GM12891 (cell line): ENCODE measurements at places on chromosomes 7 and 10.
A peak's percentile ranks its signal among the peaks of the same experiment; 100 is the strongest.

DNA sequence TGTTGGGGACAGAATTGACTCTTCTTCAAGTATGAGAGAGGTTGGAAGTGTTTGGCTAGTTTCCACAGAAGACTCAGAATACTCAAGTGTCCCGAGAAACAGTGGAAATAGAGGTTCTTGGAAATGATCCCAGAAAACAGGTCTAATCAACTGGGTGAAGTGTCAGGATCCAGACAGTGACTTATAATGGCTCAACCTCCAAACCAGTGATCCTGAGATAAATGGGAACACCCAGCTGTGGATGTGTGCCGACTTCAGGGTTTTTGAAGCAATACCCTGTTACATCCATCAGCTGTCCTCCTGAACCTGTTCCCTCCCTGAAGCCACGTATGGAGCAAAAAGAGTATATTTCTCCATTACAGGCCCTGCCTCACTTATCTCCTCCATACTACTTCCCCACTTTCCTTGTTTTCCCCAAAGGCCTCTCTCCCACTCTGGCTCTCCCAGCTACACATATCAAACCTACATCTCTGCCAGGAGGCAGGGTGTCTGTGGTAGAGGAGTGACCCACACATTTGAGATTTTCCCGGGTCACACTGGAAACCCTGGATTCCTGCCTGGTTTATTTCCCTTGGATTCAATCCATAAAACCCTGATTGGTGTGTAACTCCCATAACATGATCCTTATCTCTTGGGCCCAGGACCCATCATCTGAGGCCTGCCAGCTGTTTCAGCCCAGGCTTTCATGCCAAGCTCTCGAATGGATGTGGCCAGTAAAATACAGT, 17.6 kb upstream of the ELOVL3 start:
- no peak for DNase-seq

DNA sequence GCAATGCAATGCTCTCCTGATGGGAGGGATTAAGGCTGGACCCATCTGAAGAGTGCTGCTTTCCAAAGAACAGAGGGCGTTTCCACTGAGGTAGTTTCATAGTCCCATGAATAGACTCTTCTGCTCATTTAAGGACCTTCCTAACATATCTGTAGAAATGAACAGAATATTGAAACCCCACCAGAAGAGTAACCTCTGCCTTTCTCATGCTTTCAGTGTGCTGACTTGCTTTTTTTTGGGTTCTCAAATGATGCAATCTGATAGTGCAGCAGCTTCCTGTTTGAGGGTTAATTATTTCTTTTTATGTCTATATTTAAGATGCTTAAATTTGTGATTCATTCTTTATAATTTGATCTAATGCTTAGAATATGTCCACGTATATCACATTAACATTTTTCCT, 82.2 kb downstream of the GATA3 start:
- no peak for DNase-seq

- no peak for DNase-seq
Measured at GRCh38 chr10:93199191-93199751, 125.6 kb downstream of the CYP26A1 start.

GRCh38 chr10:99396471-99396870, 34.0 kb downstream of the GOT1 start:
- no peak for DNase-seq

GRCh38 chr10:10892290-10892875, 125.3 kb upstream of the CELF2 start:
- no peak for DNase-seq

GRCh38 chr10:8640878-8641277, 586.4 kb downstream of the GATA3 start:
- no peak for DNase-seq

- no peak for DNase-seq
Measured at GRCh38 chr10:71351628-71352319, 32.7 kb downstream of the SLC29A3 start.

GRCh38 chr7:117572856-117573620, 93.2 kb downstream of the CFTR start:
- no peak for DNase-seq

DNA sequence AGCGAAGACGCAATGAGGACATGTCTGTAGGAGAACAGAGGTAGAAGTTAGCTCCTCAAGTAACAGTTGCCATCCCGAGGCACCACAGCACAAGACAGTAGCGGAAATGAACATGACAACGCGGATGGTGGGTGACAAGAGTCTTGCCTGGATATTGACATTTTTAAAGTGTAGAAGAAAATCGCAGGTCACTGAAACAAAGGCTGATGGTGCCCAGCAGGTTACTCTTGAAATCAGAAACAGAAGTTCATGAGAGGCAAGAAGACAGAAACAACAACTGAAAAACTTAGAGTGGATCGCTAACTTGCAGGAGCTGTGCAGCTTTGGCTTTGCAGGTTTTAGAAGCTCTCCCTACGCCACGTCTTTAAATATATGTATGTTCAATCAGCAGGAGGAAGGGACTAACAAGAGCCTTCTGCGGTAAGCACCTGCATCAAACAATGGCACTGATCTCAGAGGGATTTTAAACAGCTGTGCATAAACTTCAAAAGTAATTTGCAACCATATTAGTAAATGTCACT, 1.8 kb downstream of the PRKCQ start:
- DNase-seq = no peak

DNA sequence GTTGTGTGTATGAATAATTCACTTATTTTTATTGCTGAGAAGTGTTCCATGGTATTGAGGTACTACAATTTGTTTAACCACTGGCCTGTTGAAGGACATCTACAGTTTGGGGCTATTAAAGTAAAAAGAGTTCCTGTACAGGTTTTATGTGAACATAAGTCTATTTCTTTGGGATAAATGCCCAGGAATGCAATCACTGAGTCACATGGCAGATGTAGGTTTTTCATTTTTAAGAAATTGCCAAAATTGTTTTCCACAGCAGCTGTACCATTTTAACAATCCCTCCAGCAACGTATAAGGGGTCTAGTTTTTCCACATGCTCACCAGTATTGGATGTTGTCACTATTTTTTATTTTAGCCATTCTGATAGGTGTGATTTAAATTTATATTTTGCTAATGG, 243.9 kb downstream of the TNS3 start:
- no peak for DNase-seq

DNA sequence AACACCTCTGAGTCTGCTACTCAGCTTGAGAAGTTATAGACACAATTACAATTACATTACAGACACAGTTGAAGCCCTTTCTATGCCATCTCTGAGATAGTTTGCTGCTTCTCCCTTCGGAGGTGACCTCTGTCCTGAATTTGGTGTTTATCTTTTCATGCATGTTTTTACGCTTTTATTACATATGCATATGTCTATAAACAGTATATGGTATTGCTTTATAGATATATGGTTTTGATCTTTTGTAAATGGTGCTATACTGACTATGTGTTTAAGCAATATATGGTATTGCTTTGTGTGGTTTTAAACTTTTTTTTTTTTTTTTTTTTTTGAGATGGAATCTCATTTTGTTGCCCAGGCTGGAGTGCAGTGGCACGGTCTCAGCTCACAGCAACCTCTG, 48.4 kb downstream of the HK1 start:
- no peak for DNase-seq

GRCh38 chr7:104980440-104980839, 33.6 kb upstream of the KMT2E start:
- no peak for DNase-seq

DNA sequence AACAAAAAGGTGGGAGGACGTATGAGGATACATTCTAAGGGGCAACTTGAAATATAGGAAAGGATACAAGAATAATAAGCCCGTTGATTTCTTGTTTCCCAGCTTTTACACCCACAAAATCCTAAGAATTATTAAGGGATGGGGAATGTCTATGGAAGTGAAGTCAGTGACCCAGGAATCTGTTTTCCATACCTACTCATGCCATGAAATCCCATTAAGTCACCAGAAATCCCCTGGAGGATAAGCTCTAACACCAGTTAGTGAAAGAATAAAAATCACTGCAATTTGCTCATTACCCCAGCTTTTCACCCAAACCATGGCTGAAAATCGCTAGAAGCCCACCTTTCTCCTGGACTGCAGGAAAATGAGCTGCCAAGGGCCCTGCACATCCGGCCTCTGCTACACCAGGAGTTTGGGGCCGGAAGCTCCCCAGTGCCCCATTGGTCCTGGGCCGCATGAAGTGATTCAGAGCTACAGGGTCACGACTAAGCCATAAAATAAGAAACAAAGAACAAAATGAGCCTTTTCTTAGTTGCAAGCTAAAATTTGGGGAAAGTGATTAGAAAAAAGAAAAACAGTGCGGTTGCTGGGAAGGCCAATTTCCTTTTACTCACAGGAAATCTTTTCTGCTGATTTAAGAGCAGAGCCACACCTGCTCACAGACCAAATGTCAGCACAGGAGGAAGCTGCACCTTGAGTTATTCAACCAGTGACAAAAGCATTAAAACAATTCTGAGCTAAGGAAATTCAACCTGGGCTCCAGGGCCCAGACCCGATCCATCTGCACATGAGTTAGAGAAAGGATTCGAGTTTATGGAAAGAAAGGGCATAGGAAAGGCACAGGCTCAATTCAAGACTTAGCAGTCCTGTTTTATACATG, 40.3 kb downstream of the HIPK2 start:
- DNase-seq = no peak

GRCh38 chr7:15178065-15178464, 275.5 kb upstream of the DGKB start:
- no peak for DNase-seq

- peak; percentile 81 for DNase-seq
Measured at GRCh38 chr7:2477447-2478398, 1.5 kb upstream of the GRIFIN start.

- DNase-seq = no peak
Measured at GRCh38 chr10:114401195-114401791, 3.0 kb downstream of the AFAP1L2 start.

DNA sequence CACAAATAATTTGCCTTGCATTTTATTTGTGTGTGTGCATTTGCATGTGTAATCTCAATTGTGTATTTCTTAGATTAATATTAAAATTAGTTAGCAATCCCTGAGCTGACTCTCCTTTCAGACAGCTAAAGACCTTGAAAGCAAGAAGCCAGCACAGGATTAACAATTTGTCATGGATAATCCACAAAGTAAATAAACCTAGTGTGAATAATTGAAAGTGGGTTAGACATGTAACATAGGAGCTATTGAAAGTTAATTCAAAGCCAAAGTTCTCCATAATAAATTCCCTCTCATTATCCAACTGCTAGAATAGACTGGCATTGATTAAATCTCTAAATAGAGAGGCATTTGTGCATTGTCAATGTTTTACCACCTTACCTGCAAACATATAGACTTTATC, 326.1 kb downstream of the PLXDC2 start:
- no peak for DNase-seq

DNA sequence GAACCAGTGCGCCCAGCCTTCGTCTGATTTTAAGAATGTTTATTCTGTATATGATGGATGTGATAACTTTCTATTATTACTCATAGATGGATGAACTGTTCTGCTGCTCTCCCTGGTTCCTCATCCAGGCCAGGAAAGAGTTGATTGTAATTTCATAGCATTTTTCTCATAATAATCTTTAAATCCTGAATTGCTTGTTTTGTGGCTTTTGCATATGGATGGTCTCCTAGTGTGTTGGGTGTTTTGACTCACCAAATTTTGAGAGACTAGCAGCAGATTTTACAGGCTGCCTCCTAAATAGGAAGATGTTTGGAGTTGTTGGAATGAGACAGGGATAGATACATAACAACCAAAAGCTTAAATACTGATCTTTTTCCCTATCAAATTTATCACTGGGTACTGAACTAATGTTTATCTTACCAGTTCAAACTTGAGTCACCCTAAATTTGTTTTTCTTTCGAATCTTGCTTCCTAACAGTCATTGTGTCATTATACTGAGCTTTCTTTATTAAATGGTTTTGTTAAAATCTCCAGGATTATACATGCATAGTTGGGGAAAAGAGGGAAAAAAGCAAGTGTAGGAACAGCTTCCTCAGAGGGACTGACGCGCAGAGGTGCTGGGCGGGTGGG, 106.0 kb upstream of the GATA3 start:
- DNase-seq = no peak

GRCh38 chr10:130689743-130690626, 553.8 kb downstream of the GLRX3 start:
- no peak for DNase-seq

- no peak for DNase-seq
Measured at GRCh38 chr10:72314263-72314662, 40.5 kb downstream of the DNAJB12 start.

GRCh38 chr10:109895848-109896247, 27.5 kb downstream of the XPNPEP1 start:
- DNase-seq = no peak

DNA sequence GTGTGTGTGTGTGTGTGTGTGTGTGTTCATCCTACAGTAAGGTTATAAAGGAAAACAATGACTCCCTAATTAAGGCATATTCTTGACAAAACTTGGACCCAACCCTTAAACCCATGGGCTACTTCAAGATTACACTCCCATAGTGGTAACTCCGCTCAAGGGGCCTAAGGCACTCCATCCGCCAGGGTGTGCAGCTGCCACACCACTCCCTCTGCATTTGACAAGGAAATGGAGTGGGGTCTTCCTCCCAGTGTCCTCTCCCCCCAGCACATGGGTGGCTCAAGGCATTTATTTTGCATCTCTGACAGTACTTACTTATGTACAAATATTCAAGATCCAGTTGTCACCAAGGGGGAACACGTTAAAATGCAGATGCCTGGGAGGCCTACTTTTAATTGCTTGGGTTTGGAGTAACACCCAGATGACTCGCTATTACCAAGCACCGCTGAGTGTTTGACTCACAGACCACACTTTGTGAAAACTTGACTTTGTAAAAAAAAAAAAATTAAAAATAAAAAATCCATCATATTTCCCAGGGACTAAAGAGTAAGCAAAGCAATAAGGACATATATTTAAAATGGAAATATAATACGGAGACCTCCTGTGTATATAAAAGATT, 53.0 kb upstream of the AGR3 start:
- no peak for DNase-seq

DNA sequence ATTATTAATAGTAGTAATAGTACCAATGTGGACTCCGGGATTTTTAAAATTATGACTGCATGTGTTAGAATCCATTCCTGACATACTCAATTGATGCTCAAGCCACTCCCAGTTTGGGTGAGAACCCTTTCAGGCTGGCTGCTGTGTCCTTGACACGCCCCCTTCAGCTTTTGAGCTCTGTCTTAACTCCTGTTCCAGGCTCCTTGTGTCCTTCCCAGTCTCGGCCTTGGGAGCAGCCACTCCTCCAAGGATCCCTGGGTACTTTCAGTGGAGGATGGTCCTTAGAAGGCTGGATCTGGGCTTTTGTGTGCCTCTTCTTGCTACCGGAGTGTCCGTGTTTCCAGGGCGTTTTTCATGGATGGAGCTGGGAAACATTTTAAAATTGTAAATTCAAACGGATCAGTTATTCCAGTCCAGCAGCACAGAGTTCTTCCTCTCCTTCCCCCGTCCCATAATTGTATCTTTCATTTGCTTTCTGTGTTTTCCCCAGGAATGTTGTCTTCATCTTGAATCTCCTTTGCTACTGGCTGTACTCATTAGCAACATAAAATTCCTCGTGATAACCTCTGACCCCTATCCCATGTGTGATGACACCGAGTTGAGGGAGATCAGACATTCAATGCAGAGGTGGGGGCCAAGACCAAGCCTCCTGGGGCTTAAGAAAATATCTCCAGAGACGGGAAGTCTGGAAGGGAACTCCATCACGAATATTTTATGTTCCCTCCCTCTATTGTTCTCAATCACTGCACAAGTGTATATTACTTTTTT, 40.0 kb upstream of the PFKFB3 start:
- no peak for DNase-seq
